Skin of body (tissue), 3 donors: ENCODE measurements at places on chromosomes 7 and 10.

GRCh38 chr7:1368682-1369571 is 90.3 kb downstream of the MICALL2 start:
- DNase-seq = no peak

- DNase-seq = no peak
These were observed 63.1 kb downstream of the ASB13 start for GRCh38 chr10:5603091-5603847.

- DNase-seq = no peak
These were observed 11.3 kb downstream of the UNCX start for GRCh38 chr7:1243964-1244416.

- DNase-seq = no peak
These were observed 21.5 kb downstream of the C10orf105 start for GRCh38 chr10:71697938-71698709.

DNA sequence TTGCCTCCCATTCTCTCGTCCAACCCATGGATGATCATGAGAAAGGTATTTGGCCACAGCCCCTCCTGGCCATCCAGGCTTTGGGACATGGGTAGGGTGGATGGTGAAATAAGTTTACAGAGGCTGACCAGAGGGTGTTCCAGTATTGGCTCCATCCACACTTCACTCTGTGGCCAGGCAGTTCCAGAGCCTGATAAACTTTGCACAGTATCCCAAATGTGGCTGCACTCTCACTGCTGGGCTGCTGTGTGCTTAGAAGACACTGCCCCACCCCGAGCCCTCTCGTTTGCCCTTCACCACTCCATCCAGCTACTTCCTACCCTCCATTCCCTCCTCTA is 72.0 kb upstream of the ZMIZ1 start:
- no peak for DNase-seq

- no peak for DNase-seq
These were observed 478.7 kb downstream of the GRM8 start for GRCh38 chr7:126774077-126774476.

- no peak for DNase-seq
These were observed 76.4 kb downstream of the CRPPA start for GRCh38 chr7:16344927-16345326.

DNA sequence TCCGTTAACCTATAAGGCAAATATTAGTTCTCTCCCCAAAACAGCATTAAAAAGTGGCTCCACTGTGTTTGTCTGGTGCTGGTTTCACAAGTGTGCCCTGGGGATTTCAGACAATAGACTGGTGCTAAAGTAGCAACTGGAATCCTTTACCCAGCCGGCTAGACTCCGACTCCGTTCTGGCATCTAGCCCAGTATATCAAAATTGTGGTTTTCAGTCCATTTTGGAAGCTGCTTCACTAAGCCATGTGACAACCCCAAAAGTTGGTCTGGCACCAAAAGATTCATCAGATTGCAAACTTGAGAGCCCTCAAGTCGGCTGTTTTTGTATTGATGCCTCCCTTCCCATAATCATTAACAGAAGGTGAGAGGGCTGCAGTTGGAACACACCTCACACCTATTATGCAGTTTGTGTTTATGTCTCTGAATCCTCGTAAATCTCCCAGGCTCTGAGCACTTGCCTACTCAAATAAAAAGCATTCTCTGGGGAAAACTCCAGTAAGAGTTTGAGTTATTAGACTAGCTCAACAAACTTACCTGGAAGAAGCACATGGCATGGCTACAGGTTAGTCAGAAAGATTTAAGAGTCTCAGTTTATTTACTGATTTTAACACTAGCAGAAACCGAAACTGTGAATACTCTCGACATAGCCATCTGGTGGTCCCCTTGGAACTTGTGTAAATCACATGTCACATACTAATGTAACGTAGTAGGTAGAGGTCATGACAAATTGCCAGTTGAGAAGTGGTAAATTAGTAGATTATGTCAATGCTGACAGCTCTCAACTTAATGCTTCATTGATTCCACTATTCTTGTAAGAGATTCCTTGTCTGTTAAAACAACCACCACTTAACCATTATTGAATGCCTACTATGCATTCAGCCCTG is 14.8 kb upstream of the WNT16 start:
- no peak for DNase-seq

GRCh38 chr7:51015581-51015980 is 232.9 kb upstream of the GRB10 start:
- DNase-seq = no peak

DNA sequence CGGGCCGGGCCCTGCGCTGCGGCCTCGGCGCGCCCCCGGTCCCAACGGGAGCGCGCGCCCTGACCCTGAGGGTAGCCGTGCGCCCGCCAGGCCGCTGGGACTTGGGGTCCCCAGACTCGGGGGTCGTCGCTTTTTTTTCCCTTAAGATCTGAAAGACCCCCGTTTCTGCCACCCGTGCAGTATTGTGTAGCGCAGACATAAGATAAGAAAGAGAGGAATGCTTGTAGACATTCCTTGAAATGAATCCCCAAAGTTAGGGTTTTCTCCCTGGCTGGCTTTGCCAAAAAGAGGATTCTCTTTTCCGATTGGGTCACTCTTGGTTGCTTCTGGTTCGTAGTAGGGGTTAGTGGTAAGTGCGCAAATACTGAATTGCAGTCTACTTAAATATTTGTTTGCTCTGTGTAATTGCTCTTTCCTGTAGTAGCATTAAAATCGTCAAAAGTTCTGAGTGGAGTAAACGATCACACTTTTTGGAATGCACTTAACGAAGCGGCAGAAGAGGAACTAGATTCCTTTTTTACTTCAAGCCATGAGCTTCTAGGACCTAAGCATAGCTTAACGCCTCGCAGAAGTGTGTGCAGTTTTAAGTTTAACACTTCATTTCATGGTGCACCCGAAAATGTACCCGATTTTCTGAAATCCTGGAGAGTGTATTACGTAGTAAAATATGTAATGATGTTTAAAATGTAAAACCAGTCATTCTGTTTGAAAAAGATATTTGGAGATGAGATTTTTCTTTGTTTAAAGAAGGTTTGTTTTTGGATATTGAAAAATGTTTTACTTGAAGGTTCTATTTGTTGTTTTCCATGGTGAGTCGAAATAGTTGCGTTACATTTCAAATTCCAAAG is 1.3 kb downstream of the CUL1 start:
- DNase-seq = peak; percentile 56

DNA sequence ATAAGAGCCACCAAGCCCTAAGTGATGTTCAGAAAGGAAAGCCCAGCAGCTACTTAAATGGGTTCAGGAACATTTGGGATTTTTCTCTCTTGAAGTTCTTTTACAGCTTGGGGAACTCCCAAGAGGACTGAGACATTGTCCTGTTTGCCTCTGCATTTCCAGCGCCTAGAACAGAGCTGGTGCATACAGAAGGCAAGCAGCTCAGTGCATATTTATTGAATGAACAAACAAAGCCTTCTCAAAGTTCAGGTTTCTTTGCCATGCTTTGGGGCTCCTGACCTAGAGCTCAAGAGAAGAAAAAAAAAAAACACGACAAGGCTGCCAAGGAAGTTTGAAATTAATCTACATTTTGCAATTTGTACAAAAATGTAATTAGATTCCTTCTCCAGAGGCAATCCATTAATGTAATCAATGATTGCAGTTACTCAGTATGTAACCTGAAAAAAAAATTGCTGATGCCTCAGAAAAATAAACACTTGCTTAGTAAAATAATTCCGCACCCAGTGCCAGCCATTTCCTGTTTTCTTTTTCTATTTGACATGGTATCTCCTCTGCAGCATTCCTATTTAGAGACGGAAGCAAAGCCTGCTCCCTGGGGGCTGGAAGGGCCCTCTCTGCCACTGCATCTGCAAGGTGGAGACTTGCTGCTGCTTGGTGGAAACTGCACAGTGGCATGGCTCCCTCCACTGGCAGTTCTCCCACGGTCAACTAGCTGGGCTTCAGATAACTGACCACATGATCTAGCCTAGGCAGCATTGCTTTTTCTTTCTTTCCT is 157.3 kb downstream of the TMEM178B start:
- no peak for DNase-seq

- no peak for DNase-seq
These were observed 96.5 kb upstream of the FAM20C start for GRCh38 chr7:95863-96260.

DNA sequence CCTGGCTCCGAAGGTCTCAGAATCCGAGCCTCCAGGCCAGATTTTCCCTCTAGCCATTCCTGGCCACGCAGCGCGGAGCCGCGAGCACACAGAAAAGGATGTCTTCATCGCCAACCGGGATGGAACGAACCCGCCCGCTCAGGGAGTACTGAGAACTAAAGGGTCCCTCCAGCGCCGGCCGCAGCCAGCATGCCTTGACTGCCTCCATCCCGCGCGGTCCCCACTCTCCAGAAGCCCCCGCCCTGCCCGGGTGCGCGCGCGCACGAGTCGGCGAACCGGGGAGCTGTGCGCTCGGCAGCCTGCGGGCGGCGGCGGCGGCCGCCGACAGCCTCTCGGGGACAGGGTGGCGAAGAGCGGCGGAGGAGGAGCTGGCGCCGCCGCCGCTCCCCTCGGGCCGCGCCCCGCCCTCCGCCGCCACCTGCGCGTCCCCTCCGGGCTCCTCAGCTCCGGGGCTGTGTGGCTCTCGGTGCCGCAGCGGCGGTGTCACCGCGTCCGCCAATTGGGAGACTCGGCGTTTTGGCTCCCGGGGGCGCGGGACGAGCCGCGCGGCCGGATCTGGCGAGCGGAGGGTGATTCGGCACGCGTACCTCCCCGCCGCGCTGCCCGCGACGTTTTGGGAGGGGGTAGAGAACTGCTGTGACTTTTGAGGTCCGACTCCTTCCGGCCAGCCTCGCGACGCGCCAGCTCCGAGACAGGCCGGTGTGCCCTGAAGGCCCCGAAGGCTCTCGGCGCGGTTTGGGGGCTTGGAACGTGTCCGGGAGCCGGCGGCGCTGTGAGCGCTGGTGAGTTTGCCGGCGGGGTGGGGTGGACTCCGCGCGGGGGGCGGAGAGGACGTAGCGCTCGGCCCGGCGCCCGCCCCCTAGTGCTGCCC is 453 bp upstream of the GALNT17 start:
- DNase-seq = peak; percentile 38

DNA sequence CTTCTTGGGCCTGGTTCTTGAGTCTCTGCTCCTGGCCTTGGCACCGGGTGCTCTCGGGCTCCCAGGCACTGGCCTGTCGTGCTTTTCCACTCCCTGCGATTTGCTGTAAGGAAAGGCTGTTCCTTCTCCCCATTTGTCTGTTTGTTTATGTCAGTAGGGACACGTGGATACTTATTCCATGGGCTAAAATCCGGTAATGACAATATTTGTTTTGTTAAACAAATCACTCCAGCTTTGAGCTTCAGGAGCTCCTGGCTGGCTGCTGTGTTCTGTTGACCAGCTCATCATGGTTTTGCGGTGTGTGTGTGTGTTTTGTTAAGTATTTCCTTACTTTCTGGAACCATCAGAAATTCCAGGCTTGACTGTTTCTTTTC is 17.5 kb upstream of the JAKMIP3 start:
- no peak for DNase-seq

- DNase-seq = peak; percentile 25
These were observed 66.9 kb upstream of the SLC25A13 start for GRCh38 chr7:96388620-96389383.

DNA sequence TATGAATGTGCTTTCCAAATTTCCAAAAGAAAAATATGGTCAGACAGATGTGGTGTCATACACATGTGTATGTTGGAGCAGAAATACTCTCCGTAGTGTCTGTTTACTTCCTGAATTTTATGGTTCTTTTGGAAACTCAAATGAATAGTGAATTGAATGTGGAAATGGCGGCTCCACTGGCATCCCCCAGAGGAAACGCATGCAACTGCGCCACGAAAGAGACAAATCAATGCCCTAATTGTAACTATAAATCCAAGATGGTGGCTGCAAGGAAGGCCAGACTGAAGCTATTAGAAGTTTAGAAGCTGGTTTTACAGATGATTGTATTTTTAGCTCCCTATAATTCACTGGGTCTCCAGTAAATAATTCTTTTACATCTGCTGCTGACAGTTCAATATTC is 246.7 kb downstream of the FGFR2 start:
- peak; percentile 73 for DNase-seq

- no peak for DNase-seq
These were observed 3.9 kb upstream of the SAR1A start for GRCh38 chr10:70174058-70174741.

GRCh38 chr7:102387064-102387463 is 9.1 kb upstream of the PRKRIP1 start:
- DNase-seq = no peak

- DNase-seq = no peak
These were observed 91.0 kb upstream of the PDCD4 start for GRCh38 chr10:110780704-110781103.

DNA sequence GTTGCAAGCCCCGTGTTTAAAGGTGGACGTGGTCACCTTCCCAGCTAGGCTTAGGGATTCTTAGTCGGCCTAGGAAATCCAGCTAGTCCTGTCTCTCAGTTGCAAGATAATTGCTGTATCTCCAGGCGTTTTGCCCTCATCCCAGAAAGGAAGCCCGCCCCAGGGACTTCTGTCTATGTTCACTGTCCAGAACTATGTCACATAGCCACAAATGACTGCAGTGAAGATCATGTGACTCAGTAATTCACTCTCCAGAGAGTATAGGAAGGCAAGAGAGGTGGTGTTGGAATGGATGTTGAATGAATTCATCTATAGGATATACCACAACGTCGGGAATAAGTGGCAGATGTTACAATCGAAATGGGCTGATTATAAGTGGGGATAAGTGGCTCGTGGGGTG is 349 bp upstream of the ERVW-1 start:
- DNase-seq = no peak

DNA sequence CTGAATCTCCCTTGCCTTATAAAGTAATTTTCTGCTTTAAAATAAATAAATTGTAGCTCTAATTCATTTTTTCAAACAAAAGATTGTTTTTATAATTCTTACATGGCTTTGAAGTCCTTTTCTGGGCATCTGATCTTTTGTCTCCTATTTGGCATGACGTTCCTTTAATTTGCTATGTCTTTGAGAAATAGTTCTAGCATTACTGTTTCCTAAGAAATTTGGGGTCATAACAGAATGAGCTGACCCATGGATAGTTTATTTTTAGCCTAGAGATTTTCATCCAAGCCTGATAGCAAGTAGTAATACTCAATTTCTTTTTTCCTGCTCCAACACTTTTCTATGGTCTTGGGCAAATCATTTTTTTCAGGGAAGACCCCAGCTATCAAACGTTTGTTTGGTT is 31.4 kb downstream of the CCDC71L start:
- DNase-seq = no peak

DNA sequence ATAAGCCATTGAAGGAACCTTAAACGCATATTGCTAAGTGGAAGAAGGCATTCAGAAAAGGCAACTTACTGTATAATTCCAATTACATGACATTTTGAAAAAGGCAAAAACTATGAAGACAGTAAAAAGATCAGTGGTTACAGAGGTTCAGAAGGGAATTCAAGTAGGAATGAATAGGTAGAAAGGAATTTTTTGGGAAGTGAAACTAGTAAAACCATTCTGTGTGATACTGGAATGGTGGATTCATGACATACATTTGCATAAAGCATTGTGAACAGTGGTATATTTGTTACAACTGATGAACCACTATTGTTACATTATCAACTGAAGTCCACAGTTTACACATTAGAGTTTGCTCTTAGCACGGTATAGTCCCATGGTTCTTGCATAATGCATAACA is 114.2 kb upstream of the GPR22 start:
- no peak for DNase-seq

GRCh38 chr10:18190840-18191239 is 50.6 kb downstream of the CACNB2 start:
- no peak for DNase-seq

- peak; percentile 50 for DNase-seq
These were observed 105.0 kb downstream of the PRTFDC1 start for GRCh38 chr10:24847112-24848070.

- DNase-seq = no peak
These were observed 95.8 kb downstream of the NRP1 start for GRCh38 chr10:33238643-33239042.

GRCh38 chr10:118036281-118036875 is 10.4 kb downstream of the RAB11FIP2 start:
- DNase-seq = no peak

- DNase-seq = no peak
These were observed 32.5 kb upstream of the TMEM273 start for GRCh38 chr10:49220679-49221078.
